Stimulated activated CD4-positive, alpha-beta T cell treated with anti-CD3 and anti-CD28 coated beads, Interleukin-2, amount 100 ng/mL, for 4 hours (primary cell): ENCODE measurements at places on chromosomes 4 and X.

DNA sequence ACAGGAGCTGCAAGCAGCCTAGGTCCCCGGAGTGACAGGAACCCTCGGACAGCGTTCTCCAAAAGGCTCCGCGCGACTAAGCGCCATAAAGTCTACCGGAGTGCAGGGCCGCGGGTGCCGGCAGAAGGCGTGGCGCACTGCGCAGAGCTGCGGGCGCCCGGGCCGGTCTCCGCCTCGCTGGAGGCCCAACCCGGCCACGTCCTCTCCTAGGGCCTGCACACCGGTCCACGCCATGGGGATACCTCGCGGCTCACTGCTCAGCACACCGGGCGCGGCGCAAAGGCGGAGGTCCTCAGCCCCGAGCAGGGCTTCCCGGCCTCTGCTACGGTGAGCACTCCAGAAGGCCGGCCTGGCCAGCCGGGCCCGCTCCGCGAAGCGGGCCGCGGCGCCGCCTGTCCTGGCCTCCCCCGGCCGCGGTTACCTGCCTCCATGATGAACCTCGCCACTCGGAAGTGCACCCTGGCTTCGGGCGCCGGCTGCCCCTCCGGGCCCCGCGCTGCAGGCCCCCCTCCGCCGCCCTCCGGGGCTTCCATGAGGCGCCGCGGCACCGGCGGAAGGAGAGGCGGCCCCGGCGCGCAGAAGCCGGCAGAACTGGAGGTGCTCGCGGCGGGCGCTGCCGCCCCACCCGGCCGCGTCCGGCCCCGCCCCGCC, at the start of gene CCNQ:
Gene CCNQ (minus strand): TSS at position 599 of the 651 bp plus-strand sequence. CDS start 66 bp downstream, at position 533.
- DNase-seq = no peak

- no peak for DNase-seq
Measured at GRCh38 chr4:155388162-155388561, 11.4 kb upstream of the MAP9 start.

DNA sequence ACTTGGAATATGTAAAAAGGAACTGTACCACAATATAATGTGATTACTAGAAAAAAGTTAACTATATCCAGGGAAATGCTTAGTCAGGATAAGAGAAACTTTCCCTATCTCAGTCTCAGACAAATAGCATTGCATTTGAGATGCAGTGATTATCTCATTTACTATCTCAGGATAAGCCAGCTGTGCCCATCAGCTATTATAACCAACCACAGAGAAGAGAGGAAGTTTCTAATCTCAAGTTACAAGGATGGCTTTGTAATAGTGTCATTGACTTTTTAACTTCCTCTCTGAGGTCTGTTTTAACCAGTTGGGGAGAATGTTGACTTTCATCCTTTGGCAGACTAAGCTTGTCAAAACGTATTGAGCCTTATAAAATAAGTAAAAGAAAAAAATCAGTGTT, 56.5 kb downstream of the SNX25 start:
- no peak for DNase-seq

DNA sequence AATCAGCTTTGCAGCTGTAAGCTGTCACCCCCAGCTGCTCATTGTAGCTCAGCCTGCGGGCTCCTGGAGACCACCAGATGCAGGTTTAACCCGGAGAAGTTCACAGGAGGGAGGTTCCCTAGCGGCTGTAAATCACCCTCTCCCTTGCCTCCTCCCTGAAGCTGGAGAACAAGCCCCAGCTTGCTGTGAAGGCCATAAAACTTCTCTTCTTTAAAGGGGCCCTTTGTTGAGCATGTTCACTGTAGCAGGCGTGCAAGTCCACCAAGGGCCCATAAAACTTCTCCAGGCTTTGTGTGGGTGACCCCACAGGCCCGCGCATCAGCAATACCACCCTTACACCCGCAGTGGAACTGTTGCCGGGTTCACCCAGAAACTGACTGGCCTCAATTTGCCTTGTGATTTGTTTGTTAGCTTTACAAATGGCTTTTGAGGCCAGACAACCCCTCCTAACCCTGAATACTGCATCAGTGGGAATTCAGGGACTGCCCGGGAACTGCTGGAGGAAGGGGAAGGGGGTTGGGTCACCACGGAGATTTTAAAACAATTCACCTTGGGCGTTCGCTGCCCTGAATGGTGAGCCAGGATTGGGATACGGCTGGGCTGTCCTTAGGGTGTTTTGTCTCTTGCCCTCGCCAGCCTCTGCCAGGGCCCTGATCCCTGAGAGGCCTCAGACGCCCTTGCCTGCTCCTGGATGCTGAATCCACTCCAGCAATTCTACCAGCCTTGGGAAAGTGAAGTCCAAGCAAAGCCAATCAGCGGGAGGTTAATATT, 49.5 kb upstream of the ATP6AP2 start:
- DNase-seq = no peak

- no peak for DNase-seq
Measured at GRCh38 chr4:73653695-73654106, 33.5 kb upstream of the RASSF6 start.

- DNase-seq = no peak
Measured at GRCh38 chr4:150336676-150337412, 245.1 kb upstream of the MAB21L2 start.

- no peak for DNase-seq
Measured at GRCh38 chr4:154406018-154406795, 85.4 kb downstream of the DCHS2 start.

DNA sequence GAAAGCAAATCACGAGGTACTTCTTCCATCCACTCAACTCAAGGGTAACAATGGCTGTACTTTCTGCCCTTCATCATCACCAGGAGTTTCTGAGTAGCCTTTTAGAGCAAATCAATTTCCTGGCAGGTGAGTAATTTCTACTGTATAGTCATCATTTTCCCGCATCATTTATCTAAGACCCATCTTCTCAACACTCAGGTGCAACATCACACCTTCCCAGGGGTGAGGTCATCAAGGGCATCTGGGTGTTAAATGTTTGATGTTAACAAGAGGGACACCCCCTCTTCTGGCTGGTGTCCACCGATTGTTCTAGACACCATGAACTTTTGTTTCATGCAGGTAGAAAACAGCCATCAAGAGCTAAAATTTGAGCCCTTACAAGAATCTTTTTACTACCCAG, 313.4 kb upstream of the MAGEB2 start:
- DNase-seq = no peak
